Femur (tissue), 1 donor: ENCODE measurements at places on chromosomes 5 and 9.

- DNase-seq = no peak
Measured at GRCh38 chr9:5113994-5114748, 71.3 kb downstream of the INSL6 start.

DNA sequence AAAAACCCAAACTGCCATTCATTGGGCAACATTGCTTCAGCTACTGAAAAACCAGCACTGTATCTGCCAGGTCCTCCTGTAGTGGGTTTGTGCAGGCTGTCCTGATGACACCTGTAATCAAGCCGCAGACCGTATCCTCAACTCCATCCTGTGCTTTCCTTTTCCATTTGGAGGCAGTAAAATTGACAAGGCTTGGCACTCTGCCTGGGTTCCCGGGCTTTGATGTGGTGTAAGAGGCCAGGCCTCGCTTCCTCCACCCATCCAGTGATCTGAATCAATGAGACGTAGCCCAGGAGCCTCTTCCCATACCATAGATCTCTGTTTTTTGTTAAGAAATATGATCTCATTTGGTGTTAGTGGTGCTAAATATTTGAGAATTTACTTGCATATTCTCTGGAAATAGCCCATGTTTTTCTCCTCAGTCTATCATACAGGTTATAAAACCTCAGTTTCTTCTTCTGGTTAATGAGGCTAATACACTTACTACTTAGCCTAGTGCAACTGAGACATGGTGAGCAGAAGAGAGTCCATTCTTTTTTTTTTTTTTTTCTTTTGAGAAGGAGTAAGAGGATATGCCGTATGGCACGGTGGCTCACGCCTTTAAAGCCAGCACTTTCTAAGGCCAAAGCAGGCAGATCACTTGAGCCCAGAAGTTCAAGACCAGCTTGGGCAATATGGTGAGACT is 34.8 kb downstream of the LSM11 start:
- peak; percentile 38 for DNase-seq

- no peak for DNase-seq
Measured at GRCh38 chr5:17019324-17019723, 83.2 kb upstream of the MYO10 start.

- no peak for DNase-seq
Measured at GRCh38 chr5:119218830-119219782, 136.7 kb upstream of the TNFAIP8 start.

DNA sequence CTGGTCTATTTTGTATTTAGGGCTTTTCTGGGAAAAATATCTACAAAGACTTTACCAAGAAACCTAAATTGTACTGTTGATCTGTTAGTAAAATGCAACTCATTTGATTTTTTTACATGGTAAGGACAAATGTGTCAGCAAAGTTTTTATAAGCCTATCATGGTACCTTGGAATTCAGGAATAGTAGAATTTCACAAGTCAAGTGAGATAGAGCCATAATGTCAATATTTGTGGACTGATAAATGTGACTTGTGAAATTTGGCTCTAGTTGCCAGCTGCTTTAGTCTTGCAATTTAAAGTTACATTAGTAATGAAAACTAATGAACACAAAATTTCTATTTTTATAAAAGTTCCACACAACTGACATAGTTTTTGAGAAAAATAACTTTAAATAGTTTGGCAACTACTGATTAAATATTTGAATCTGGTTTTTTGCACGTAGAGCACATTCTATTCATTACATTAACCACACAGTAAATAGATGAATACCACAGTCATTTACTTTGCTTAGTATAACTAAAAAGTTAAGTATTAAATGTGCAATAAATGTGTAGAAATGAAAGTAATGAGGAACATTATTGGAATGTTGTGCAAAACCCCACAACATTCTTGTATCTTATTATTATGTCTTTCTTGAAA is 41.2 kb upstream of the RIOK2 start:
- no peak for DNase-seq

GRCh38 chr5:126831156-126831555 is 54.2 kb downstream of the LMNB1 start:
- DNase-seq = no peak

GRCh38 chr5:174624733-174625522 is 99.5 kb upstream of the MSX2 start:
- no peak for DNase-seq
